ENCODE measurements at places on chromosomes 16 and 17. TPM values are rescaled to one million over a fixed set of nuclear protein-coding genes. Genes with fewer than 3 reads are reported as not detected.

DNA sequence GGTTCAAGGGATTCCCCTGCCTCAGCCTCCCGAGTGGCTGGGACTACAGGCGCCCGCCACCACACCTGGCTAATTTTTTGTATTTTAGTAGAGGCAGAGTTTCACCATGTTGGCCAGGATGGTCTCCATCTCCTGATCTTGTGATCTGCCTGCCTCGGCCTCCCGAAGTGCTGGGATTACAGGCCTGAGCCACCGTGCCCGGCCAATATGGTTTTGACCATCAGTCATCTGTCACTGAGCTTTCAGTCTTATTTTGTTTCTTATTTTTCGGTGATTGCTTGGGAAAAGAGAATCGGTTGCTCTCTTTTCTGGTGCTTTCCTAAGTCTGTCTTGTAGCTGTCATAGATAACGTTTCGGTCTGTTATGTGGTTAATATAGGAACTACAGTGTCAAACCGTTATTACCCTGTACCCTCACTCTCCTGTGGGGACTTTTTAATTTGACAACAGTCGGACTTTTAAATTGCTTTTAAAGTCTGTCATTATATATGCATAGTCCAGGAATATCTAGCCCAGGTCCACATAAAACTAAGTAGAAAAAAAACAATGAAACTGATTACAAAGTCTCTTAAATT lies 453.4 kb downstream of the KCNJ18 start:
- no peak for DNase-seq
- no peaks in the 10 kb centered on the region for H3K4me1 ChIP-seq
- H3K27ac ChIP-seq: no peak overlapping the region
- H3K36me3 ChIP-seq: no peaks in the 10 kb centered on the region
- no peaks in the 10 kb centered on the region for H3K27me3 ChIP-seq
- no peak overlapping the region for H3K4me3 ChIP-seq

Gene HLF
- 1.2 TPM for polyA plus RNA-seq

DNA sequence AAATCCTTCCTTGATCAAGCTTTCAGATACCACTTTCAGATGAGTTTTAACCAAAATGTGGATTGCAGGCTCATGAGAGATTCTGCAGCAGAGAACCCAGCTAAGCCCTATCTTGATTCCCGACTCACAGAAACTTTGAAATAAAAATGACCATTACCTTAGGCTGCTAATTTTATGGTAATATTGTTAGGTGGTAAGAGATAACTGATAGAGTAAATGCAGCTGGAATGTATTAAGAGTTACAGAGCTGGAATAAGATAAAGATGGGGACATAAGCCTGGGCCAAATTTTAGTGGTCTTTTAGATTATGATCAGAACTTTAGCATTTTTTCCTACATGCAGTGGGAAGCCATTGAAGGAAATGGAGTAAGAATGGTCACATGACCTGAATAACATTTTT lies 1074.0 kb downstream of the CDH11 start:
- H3K36me3 ChIP-seq: no peaks in the 10 kb centered on the region
- H3K4me3 ChIP-seq: no peak overlapping the region
- no peaks in the 10 kb centered on the region for H3K27me3 ChIP-seq
- H3K27ac ChIP-seq: no peak overlapping the region
- no peaks in the 10 kb centered on the region for H3K4me1 ChIP-seq

- peak overlapping the region; percentile 91 for H3K27ac ChIP-seq
- H3K4me1 ChIP-seq: peaks cover 58% of the 10 kb centered on the region
- no peaks in the 10 kb centered on the region for H3K36me3 ChIP-seq
- DNase-seq: peak; percentile 64
- H3K4me3 ChIP-seq: no peak overlapping the region
- H3K27me3 ChIP-seq: no peaks in the 10 kb centered on the region
Measured at GRCh38 chr16:17270683-17271109, 200.1 kb downstream of the XYLT1 start.

Gene HBQ1
- polyA plus RNA-seq: not detected

- H3K4me1 ChIP-seq: no peaks in the 10 kb centered on the region
- H3K4me3 ChIP-seq: no peak overlapping the region
- H3K27ac ChIP-seq: no peak overlapping the region
- no peaks in the 10 kb centered on the region for H3K27me3 ChIP-seq
Measured at GRCh38 chr17:44203731-44204440, 4.2 kb upstream of the ATXN7L3 start.

DNA sequence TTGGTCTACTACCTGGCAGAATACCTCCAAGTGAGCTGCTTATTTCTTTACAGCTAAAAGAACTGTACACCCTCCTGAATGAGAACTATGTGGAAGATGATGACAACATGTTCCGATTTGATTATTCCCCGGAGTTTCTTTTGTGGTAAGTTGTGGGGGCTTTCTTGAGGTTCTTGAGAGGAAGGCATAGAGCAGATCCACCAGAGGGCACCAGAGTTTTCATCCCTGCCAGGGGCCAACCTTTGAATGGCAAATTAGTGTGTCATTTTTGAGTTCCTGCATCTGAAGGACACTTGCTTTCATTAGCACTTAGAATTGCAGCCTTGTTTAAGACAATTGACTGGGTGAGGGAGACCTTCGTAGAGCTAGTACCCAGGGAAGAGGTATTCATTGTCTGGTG lies 35.0 kb downstream of the NMT1 start:
- H3K36me3 ChIP-seq: peaks cover 49% of the 10 kb centered on the region
- H3K27ac ChIP-seq: no peak overlapping the region
- DNase-seq: no peak
- no peaks in the 10 kb centered on the region for H3K27me3 ChIP-seq
- H3K4me1 ChIP-seq: no peaks in the 10 kb centered on the region

DNA sequence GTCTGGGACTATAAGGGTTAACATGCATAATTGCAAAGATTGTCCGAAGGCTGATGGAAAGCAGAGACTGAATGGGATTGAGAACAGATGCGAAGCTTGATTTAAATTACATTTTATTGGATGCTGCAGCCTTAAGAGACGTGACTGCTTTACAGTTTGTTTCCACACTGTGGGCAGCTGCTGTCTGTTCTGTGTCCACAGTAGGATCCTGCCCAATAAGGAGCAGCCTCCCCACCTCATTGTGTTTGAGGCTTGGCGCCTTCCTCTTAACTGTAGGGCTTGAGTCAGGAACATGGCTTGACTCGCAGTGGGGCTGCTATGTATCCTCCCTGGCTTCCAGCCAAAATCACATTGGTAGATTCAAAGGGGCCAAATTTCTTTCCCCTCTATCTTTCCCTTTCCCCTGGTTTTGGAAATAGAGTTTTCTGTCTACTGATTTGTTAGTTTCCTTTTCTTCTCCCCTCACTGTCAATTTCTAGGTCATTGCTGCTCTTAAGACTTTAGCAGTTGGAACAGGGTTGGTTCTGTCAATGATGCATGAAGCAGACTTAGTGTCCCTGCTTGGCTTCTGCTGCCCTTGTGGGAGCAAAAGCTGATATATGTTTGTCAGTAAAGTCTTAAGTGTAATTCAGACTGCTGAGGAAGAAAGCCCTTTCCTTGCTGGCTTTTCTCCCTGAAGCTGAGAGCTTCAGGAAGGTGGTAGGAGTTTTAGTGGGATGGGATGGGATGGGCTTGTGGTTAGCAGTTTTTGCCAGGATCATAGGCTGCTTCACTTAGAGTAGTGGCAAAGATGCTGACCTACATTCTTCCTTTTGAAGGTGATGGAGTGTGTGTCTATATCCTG lies 5.0 kb upstream of the RARA start:
- H3K36me3 ChIP-seq: no peaks in the 10 kb centered on the region
- H3K4me1 ChIP-seq: no peaks in the 10 kb centered on the region
- no peaks in the 10 kb centered on the region for H3K27me3 ChIP-seq
- H3K27ac ChIP-seq: no peak overlapping the region

All from pancreas (tissue), 10 donors.